Glomerular endothelial cell (primary cell): ENCODE measurements at places on chromosomes 6 and 20. TPM values are rescaled to one million over a fixed set of nuclear protein-coding genes. Genes with fewer than 3 reads are reported as not detected.

Gene PRR18
- total RNA-seq = not detected in 2 replicates

- DNase-seq = peak; percentile 52
Observed at GRCh38 chr20:62088258-62089127, 22.8 kb upstream of the TAF4 start.

GRCh38 chr6:145904868-145905267 lies 59.3 kb downstream of the SHPRH start:
- DNase-seq = no peak

- no peak for DNase-seq
Observed at GRCh38 chr6:154861825-154862224, 128.6 kb downstream of the SCAF8 start.

Gene TMEM200A
- 9.3 and 15.9 TPM in 2 replicates for total RNA-seq

- no peak for DNase-seq
Observed at GRCh38 chr20:5171790-5172164, 45.0 kb downstream of the CDS2 start.

DNA sequence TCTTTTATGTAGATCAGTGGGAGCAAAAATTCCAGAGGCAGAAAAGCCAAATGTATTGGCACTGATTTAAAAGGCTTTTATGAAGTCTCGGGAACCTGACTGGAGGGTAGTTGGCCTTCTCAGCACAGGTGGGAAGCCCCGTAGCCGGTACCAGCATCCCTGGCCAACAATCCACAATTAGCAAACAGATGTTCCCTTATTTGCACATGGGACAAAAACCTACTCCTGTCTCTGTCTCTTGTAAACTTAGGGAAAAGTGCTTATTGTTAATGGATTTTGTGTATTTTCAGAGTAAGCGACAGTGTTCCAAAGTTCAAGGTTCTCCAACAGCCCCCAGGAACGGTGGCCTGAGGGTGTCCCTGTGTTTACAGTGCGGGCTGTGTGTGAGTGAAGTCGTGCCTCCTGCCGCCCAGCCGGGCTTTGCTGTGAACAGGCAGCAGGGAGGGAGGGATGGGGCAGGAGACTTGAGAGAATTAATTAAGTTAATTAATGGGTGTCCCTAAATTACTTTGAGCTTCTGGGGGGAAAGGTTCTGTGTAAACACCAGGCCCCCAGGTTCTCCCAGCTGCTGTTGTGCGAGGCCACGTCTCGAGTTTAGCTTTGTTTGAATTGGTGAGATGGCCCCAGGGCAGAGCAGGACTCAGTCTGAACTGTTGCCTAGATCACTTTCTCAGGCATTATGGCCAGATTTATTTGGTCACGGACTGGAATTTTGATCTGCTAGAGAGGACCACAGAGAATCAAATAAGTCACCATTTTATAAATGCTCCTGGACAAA lies 3.9 kb downstream of the SYNJ2 start:
- no peak for DNase-seq
